Inflammatory macrophage treated with lipopolysaccharide for 4 hours (primary cell): ENCODE measurements at places on chromosomes 3 and 15.

- no peak for DNase-seq
Observed at GRCh38 chr3:37729119-37729518, 132.6 kb upstream of the CTDSPL start.

DNA sequence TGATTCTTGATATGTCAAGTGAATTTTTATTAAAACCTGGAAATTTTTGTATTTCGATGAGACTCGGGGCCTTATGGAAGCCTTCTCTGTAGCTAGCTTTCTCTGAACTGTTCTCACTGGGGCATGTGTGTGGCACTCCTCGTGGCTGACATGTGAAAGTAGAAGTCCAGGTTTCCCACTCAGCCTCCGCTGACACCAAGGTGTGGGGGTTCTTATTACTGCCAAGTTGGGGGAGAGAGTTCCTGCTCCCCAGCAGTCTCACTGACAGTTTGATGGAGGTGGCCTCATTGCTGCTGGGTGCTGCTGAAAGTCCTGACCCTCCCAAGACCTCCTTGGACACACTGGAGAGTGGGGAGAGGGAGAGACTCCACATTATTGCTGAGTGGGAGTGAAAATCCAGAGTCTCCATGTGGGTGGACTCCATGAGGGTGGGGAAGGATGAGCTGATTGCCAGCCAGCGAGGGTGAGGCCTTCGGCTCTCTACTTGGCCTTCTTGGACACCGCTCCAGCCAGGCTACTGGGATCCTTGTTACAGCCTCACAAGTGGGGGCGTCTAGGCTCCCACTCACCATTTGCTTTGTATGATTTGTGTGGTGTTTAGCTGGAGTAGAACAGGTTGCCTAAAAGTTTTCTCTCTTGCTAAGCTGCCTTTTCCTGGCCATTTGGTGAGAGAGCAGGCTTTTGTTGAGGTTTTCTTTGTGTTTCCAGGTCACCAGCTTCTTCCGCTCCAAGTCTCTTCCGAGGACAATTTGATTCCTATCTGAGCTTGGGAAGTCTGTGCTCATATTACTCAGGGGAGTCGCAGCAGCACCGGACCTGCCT, 64.1 kb downstream of the LSM3 start:
- DNase-seq: no peak

- DNase-seq: no peak
Observed at GRCh38 chr15:48126667-48127355, 6.0 kb downstream of the SLC24A5 start.

DNA sequence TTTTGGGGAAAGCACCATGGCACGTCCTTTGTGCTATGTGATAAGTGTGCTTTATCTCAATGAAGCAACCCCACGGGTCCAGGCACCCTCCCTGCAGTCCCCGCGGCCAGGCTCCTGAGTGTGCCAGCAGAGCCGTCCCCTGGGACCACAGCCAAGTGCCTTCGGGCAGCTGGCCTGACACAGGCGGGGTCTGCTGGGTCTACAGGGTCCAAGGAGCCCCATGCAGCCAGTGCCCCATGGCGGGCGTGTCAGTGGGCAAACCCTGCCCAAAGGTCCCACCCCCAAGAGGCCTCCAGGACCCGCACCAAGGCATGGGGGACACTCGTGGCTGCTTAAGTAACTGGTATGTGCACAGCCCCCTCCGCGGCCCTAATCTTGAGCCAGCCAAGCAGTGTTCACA, 35.3 kb downstream of the KLHL25 start:
- no peak for DNase-seq

DNA sequence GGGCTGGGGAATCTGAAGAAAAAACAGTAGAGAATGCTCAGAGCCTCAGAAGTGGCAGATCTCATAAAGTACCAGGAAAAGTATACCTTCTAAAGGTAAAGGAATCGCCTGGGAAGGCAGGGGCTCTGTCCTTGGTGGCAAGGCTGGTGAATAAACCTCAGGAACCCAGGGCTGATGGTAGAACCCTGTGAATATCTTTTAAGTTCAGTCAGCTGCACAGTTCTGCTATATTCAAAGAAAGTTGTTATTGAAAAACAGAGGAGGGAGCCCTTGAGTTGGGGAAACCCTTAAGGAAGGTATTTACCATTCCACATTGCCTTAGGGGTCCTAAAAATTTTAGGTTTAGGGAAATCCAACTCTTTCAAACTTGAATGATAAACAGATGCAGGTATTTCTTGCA, 31.2 kb downstream of the ZPLD1 start:
- no peak for DNase-seq

DNA sequence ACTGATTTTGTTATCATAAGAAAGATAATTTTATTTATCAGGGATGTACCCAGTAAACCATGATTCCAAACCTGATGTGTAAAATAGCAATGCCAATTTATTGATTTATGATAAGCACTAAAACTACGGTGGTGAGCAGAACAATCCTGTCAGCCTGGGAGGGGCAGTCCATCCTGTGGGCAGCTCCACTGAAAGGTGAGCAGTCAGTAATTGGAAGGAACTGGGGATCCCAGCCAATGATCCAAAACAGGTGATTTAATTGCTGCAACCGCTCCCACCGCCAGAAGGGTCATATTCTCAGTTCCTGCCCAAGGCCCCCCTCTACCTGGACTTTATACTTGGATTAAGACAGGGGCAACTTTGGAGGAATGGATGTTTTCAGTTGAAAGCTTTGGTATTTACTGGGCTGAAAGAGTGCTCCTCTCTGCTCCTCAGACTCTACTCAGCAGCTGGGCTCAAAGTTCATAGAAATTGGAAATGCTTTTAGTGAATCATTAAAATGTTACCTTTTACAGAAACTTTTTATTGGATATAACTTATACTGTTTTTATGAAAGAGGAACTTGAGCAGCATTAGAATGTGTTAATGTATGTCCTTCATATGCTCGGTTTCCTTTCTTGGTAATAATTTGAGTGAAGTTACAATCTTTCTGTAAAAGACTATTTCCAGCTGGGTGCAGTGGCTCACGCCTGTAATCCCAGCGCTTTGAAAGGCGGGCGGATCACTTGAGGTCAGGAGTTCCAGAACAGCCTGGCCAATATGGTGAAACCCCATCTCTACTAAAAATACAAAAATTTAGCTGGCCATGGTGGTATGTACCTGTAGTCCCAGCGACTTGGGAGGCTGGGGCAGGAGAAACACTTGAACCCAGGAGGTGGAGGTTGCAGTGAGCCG, 198.6 kb upstream of the IL12A start:
- DNase-seq: no peak

DNA sequence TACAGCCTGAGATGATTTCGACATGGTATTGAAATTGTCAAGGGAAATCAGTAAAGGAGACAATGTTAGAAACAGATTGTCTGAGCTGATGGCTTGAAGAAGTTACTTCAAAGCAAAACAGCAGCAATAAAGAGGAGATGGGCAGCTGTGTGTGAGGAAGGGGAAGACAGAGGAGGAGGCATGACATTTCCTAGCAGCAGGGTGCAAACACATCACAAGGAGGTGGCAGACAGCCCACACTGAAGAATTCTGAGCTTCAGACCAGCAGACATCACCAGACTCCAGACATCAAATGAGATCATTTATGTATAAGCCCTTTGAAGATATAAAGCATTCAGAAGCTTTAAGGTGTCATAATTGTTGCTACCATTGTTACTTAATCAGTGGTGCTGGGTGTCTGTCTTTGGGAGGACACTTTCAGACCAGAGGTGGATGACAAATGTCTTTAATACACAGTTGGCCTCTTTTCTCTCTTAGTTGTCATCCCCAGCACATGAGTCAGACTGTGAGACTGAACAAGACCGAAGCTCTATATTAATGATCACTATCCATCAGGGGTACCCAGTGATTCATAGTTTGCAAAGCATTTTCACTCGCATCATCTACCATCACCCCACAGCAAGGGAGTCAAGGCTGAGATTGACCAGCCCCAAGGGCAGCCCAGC, 203.9 kb downstream of the MINAR1 start:
- DNase-seq: no peak

- no peak for DNase-seq
Observed at GRCh38 chr15:70703096-70703878, 60.1 kb downstream of the UACA start.

DNA sequence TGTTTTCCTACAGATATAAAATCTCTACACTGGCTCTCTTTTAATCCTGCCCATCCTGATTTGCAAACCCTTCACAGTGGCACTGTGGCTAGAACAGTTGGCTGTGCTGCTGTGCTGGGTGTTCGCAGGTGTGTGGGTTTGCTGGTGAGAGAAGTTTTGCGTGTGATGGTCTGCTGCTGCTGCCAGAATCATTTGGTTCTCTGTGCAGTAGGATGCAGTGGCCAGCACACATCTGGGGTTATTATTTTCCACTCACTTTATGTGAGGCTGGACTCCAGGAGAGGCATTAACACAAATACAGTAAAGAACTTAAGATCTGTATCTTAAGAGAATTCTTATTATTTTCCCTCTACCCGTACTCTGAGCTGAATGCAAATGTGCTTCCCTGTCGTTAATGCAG, 16.0 kb upstream of the PSMD6 start:
- DNase-seq: no peak

GRCh38 chr3:52429031-52429430, 15.9 kb downstream of the SEMA3G start:
- DNase-seq: no peak

DNA sequence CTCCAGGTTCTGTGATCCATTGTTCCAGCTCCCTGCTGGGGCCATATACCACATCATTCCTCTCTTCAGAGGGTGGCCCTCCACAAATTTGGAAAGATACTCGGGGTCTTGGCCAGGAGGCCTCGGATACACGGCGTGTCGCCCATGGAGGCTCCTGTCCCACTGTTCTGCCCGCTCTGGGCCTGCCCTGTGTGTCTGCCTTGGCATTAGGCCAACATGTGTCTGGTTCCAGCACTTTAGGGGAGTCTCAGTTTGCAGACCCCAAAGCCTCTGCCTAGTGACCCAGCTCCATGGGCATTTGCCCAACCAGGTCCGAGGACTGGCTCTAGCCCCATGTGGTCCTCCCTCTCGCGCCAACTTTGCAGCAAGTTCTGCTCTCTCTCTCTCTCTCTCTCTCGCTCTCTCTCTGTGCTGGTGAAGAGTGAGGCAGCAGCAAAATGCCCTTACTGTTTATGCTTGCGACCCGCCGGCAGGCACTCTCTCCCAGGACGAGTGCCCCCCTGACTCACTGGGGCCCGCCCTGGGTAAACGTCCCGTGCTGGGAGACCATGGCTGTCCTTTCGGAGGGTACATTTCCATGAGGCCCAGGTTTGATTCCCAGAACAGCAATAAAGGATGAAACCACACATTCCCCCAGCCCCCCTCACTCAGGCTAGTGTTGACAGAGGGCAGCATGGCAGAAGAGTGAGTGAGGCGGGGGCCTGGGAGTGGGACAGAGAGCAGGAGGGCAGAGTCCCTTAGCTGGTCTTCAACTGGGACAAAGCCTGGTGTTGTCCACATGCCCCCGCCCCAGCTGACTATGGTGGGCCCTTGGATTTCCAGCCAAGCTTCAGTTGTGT, 77.9 kb downstream of the ISG20 start:
- DNase-seq: no peak

- no peak for DNase-seq
Observed at GRCh38 chr3:10140996-10141546, 507 bp upstream of the VHL start.

DNA sequence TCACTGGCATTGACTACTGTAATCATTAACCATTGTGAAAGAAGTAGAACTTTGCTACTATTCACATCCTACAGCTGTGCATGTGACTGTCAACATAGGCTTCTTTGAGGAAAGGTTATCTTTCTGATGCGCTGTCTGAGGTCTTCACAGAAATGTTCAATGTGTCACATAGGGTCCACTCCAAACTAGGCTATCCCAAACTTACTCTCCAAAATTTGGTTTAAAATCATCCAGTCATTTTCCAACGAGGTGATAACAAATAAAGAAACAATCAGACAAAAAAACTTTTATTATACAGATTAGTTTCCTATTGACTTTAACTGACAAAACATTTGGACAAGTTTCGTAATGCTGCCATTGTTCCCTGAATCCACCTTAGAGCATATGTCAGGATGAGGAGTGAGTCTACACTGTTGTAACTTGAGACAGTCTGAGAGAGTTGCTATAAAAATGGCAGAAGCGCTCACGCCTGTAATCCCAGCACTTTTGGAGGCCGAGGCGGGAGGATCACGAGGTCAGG, 511.6 kb downstream of the PLOD2 start:
- no peak for DNase-seq

DNA sequence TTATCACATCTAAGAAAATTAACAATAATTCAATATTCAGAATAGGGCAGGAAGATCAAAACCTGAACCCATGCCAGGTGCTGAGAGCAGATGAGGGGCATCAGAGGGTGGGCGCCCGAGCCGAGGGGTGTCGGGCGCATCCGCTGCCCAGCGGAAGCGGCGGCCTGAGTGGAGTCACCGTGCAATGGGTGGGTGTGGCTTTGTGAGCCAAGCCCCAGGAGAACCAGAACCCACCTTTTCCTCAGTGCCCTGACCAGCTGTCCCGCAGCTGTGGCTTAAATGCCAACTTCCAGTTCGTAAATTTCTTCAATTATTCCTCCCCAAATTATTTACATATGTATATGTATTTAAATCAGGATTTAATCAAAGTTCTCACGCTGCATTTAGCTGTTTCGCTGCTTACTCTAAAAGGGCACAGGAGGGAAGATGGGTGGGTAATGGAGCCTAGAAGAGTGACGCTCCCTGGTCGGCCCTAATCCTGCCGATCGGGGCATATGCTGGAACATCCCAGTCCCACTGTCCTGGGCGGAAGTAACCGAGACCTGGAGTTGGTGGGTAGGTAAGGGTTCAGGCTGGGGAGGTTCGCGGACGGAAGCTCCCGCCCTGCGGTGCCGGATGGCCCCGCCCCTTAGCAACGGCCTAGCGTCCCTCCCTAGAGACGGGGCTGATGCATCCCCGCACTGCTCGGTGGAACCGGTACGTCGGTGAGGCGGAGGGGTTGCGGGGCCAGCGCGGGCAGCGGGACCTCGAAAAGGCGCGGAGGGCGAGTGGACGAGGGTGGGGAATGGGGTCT, 1.3 kb downstream of the DNAH1 start:
- peak; percentile 24 for DNase-seq

DNA sequence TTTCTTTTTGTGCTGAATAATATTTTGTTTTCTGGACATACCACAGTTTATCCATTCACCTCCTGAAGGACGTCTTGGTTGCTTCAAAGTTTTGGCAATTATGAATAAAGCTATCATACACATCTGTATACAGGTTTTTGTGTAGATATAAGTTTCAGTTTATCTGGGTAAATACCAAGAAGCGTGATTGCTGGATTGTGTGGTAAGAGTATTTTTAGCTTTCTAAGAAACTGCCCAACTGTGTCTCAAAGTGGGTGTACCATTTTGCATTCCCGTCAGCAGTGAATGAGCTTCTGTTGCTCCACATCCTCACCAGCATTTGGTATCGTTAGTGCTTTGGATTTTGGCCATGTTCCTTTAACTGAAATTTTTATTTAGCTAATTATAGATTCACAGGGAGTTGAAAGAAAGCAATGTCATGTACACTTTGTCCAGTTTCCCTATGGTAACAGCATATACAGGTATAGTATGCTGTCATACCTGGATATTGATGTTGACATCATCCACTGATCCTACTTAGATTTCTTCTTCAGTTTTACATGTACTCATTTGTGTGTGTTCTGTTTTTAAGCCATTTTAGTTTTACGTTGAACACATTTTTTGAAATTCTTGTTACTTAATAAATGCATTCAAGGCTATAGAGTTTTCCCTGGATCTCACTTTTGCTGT, 11.9 kb downstream of the ARID3B start:
- peak; percentile 13 for DNase-seq

- DNase-seq: no peak
Observed at GRCh38 chr15:98738689-98739401, 90.5 kb downstream of the IGF1R start.

- DNase-seq: no peak
Observed at GRCh38 chr3:10995871-10996270, 3.3 kb downstream of the SLC6A1 start.
